ENCODE measurements at places on chromosomes 3 and 15.

DNA sequence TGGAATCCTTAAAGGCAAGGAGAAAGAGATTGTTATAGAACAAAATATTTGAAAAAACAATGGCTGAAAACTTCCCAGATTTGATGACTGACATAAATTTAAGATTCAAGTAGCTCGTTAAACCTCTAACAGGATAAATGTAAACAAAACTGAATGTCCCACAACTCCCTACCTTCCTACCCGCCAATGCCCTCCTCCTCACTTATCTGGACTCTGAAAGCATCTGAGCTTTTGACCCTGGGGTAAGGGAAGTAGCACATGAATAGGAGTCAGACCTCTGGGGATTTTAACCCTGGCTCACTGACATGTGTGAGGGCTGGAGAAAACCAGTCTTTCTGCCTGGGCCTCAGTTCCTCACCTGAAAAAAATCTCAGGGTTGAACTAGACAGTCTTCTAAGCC lies 26.9 kb downstream of the CYP19A1 start:
- DNase-seq = no peak

GRCh38 chr3:108088697-108089096 lies 2.1 kb downstream of the CD47 start:
- no peak for DNase-seq

DNA sequence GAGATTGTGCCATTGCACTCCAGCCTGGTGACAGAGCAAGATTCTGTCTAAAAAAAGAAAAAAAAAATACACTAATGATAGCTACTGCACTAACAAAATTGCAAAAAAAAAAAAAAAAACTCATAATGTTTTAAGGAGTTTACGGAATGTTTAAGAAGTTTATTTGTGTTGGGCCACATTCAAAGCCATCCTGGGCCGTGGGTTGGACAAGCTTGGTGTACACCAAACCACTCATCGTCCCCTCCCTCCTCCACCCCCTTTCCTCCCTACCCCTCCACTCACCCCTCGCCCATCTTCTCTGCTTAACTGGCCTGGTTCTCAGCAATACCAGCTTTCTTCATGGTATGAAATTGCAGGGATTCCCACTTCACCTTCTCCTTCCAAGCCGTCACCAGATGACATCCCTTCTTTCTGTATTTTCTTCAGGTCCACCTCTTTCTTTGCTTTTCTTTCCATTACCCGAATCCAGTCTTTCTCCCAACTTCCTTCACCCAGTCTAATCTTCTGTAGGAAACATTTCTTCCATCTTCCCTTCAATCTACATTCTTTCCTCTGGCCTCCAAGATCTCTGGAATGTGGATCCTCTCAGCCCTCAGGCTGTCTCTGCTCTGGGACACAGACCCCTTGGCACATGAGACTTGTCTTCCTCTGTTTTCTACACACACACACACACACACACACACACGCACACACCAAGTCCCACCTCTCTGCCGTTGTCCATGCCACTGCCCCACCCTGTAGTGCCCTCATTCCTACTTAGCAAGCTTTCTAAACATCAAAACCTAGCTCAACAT lies 3.5 kb upstream of the MESP1 start:
- no peak for DNase-seq

DNA sequence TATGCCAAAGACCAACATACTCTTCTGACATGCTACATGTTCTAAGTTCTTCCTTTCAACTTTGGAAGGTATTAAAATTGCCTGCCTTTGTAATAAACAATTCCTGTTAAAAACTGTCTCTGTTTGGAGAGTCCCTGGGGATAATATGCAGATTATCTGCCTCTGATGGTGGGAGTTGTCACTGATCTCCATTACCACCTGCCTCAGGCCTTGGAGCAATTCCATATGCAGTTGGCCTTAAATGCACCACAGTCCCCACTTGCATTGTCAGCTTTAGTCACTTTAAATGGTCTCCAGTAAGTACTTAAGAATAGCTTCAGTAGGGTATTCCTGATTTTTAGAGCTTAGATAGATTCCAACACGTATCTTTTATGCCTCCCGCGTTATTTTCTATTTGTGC lies 121.1 kb upstream of the GOLIM4 start:
- no peak for DNase-seq

DNA sequence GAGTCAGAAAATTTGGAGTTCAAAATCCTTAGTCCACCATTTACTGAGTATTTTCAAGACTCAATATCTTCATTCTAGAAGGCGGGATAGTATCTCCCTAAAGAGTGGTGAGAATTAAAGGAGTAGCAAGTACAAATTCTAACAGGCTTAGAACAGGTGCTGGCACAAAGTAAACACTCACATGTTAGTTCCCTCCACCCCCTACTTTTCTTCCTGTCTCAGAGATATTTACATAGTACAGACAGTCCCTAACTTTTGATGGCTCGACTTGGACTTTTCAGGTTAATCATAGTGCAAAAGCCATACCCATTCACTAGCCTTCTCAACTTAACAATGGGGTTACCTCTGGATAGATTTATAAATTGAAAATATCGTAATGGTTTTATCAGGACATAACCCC lies 476.2 kb upstream of the RASGRP1 start:
- no peak for DNase-seq

- DNase-seq = peak; percentile 82
Measured at GRCh38 chr3:141498598-141499223, 11.9 kb downstream of the RASA2 start.

DNA sequence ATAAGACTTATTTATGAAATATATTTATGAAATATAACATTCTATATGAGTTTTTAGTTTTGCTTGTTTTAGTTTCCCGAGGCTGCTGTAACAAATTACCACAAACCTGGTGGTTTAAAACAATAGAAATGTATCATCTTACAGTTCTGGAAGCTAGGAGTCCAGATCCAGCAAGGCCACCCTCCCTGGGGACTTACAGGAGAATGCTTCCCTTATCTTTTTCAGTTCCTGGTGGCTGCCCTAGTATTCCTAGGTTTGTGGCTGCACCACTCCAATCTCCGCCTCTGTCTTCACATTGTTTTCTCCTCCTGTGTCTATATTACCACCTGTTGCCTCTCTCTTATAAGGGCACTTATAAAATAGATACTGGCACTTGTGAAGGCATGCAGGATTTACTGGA lies 877.8 kb downstream of the TUSC7 start:
- DNase-seq = no peak

DNA sequence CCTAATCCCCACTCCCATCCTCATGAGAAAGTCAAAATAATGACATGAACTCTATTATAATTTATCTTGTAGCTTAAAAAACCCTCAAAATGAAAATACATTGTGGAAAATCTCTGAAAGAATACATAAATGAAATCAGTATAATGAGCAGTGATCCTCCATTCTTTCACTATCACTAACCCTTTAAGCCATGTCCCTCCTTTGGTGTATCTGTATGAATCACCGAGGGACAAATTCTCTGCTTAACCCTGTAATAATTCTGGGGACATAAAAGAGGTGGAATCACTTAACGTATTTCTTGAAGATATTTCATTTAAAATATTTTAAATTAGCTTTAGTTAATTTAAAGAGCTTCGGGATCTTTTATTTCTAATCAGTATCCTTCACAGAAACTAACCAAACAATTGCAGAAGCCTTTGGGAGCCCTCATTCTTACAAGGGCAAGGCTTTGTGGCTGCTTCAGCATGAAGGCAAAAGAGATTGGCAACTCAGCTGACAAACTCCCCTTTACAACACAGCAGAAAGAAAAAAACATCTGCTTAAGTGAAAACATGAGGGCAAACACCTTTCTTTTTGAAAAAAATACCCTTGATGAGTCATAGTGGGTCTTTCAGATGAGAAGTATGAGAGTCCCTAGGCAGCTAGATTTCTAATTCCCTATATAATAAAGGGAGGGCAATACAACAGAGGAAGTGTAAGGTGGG lies 44.0 kb upstream of the ALCAM start:
- DNase-seq = no peak

GRCh38 chr15:71489570-71489969 lies 320.8 kb upstream of the NR2E3 start:
- no peak for DNase-seq

- DNase-seq = no peak
Measured at GRCh38 chr3:96236522-96236921, 577.9 kb upstream of the EPHA6 start.

DNA sequence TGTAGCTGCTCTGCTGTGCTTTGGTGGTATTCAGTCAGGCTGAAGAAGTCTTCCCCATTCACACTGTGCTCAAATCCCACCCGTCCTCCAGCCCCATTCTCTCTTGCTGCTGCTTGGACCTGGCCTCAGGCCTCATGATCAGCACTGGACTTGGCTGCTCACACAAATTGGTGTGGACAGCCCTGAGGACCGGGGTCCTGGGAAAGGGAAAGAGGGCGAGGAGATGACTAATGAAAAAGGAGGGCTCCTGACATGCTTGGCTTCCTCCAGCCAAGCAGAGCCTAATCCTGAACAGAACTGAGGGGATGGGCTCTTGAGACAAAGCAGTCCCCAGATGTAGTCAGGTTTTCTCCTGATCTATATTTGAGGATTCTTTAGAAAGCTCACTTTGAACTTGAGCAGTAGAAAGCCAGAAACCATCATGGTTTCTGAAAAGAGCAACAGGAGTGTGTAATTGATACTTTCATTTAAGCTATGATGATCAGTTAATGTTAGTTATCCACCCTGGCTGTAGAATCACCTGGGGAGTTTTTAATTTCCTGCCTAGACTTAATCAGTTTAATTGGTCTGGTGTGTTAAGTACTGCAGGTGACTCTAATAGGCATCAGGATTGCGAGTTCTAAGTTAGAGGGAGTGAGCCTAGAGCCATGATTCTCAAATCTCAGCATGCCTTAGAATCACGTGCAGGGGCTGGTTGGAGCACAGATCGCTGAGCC lies 79.4 kb upstream of the THBS1 start:
- DNase-seq = no peak

GRCh38 chr15:75943713-75944215 lies 40.1 kb downstream of the FBXO22 start:
- DNase-seq = no peak

GRCh38 chr3:23961066-23961465 lies 16.0 kb downstream of the NR1D2 start:
- no peak for DNase-seq

DNA sequence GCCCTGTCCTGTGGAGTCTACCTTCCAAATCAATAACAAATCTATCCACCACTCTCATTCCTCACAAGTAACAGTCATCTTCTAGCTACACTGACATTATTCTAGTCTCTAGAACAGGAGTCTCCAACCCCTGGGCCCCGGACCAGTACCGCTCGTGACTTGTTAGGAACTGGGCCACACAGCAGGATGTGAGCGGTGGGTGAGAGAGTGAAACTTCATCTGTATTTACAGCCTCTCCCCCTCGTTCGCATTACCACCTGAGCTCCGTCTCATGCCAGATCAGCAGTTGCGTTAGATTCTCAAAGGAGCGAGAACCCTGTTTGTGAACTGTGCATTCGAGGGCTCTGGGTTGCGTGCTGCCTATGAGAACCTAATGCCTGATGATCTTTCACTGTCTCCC lies 31.9 kb downstream of the ROBO2 start:
- no peak for DNase-seq

GRCh38 chr3:63557912-63558311 lies 94.6 kb upstream of the SNTN start:
- DNase-seq = no peak

- DNase-seq = no peak
Measured at GRCh38 chr3:193509103-193509965, 45.4 kb downstream of the ATP13A4 start.

DNA sequence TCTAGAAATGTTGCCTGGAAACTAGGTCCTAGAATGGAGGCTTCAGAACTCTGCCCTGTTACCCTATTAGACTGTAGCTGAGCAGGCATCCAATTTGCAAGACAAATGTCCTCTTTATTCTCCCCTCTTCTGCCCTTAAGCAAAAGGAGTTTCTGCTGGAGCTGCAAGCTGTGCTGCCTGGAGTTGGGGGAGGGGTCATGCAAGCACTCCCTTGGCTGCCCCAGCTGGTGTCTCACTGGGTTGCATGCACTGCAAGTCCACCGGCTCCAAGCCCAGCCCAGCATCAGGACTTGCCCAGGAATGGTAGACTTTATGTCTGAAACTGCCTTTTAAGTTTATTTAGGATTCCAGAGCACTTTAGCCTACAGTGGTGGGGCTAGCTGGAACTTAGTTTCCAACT lies 15.7 kb upstream of the RBP2 start:
- no peak for DNase-seq

GRCh38 chr15:51375966-51376640 lies 34.6 kb downstream of the GLDN start:
- no peak for DNase-seq

- no peak for DNase-seq
Measured at GRCh38 chr15:25680686-25681025, 182.5 kb downstream of the ATP10A start.

DNA sequence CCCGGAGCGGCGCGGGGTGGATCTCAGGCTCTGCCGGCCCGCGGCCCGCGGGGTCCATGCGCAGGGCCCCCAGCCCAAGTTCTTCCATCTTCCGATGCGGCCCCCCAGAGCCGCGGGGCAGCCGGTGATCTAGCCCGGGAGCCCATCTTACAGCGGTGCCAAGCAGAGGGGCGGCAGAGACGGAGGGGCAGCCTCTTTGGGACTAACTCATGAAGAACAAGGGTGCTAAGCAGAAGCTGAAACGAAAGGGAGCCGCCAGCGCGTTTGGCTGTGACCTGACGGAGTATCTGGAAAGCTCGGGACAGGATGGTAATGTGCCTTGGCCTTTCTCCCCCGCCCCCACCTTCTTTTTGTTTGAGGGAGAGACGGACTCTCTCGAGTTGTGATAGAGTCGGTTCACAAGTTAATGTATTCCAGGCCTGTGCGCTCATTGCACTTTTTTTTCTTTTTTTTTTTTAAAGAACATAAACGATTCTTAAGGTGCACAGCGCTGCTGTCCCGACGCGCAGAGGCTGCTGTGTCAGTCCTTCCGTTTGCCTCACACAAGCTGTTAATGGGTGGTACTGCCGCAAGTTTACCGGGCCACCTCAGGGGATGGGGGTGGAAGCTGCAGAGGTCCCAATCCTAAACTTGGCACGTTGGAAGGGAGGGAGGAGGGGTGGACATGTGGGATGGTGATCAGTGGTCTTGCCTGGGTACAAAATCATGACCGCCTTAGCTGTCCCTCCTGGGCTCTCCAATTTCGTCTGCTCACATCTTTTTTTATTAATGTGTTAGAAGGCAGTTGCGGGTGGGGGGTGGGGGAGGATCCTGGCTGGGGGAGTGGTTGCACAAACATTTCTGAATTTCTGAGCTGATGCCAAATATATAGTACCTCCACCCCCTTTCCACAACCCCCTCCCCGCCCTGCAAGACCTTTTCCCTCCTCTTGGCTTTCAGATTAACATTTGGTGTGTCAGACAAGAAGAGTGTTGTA lies 801 bp downstream of the ARHGAP31 start:
- DNase-seq = peak; percentile 72

- DNase-seq = no peak
Measured at GRCh38 chr3:14183015-14183577, 4.5 kb downstream of the LSM3 start.

- DNase-seq = no peak
Measured at GRCh38 chr3:40108643-40109042, 200.9 kb upstream of the EIF1B start.

- no peak for DNase-seq
Measured at GRCh38 chr3:16279010-16279801, 14.2 kb downstream of the OXNAD1 start.

- peak; percentile 0 for DNase-seq
Measured at GRCh38 chr3:38129058-38129457, 7.9 kb downstream of the ACAA1 start.

- DNase-seq = no peak
Measured at GRCh38 chr3:4957978-4958377, 21.3 kb upstream of the BHLHE40 start.

All from activated CD4-positive, alpha-beta T cell treated with anti-CD3 and anti-CD28 coated beads for 4 hours (primary cell).